Mucosa of descending colon (tissue), 3 donors: ENCODE measurements at places on chromosomes 2 and 18. TPM values are rescaled to one million over a fixed set of nuclear protein-coding genes. Genes with fewer than 3 reads are reported as not detected.
A peak's percentile ranks its signal among the peaks of the same experiment; 100 is the strongest.

- no peak for DNase-seq
These were observed 40.7 kb downstream of the INO80D start for GRCh38 chr2:206045251-206045650.

DNA sequence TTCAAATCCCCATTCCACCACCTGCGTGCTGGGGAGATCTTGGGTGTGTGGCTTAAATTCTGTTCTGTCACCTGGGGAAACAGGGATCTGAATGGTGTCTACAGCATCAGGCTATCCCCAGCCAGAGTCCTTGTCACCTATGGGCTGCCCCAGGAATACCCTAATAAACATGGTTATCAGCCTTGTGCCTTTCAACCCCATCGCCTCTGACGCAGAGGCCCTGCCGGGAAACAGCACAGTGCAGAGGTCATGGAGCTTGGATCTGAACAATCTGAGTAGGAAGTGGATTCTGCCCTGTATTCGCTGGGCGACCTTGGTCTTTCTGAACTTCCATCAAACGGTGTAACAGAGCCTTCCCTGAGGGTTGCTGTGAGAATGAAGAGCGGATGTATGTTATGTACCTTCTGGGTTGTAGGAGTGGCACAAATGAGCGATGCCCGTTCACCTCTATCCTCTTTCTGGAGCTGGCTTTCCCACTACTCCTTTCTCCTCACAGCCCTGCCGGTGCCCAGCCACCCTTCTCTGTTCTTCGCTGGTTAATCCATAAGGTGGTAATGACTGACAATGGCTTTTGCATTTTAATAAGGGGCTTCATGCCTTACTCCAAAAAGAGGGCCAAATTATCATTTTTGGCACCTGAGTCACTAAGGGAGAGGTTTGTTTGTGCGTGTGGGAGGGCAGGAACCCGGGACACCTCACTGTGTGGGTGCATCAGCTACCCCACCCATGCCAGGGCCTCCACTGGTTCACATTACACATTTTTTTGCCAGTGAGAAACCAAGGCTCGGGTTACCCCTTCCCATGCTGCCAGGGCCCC is 256.5 kb downstream of the MYCN start:
- DNase-seq: no peak

GRCh38 chr2:181330286-181330685 is 126.9 kb upstream of the ITGA4 start:
- DNase-seq: no peak

- DNase-seq: peak; percentile 12
These were observed 3.8 kb upstream of the GPR55 start for GRCh38 chr2:230928701-230929380.

GRCh38 chr2:26769089-26769761 is 5.1 kb downstream of the SLC35F6 start:
- DNase-seq: peak; percentile 81

- no peak for DNase-seq
These were observed 12.3 kb downstream of the CALCRL start for GRCh38 chr2:187435756-187436155.

DNA sequence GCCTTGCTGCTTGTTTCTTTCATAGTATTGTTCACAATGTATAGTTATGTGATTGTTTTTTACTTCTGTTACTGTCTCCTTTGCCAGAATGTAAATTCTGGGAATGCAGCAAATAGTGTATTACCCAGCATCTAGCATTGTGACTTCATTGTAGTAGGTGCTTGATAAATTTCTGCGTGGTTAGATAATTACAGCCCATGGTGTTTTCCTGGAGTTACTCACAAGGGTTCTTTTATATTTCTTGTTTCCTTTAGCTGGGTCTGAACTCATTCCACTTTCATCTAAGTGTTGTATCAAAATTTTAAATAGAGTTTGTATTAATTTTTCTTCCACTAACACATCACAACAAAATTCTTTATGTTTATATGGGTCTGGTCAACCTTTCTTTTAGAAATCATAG is 132.6 kb downstream of the MAP4K4 start:
- no peak for DNase-seq

GRCh38 chr2:119694845-119695521 is 16.0 kb downstream of the TMEM177 start:
- DNase-seq: no peak

DNA sequence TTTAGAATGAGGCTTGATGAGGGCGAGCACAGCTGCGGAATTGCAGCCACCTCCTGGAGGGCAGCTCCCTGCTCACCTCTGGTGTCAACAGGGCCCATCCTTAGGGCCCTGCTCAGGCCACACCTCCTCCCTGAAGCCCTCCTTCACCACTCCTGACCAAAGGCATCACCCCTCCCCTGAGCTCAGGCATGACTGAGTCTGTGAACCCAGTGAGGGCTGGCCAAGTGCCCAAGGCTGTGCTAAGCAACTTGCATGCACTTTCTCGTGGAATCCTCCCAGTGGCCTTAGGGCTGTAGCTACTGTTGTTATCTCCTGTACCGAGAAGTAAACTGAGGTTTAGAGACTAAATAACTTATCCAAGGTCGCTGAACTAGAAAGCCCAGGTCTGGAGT is 101.7 kb downstream of the KLHL29 start:
- no peak for DNase-seq

DNA sequence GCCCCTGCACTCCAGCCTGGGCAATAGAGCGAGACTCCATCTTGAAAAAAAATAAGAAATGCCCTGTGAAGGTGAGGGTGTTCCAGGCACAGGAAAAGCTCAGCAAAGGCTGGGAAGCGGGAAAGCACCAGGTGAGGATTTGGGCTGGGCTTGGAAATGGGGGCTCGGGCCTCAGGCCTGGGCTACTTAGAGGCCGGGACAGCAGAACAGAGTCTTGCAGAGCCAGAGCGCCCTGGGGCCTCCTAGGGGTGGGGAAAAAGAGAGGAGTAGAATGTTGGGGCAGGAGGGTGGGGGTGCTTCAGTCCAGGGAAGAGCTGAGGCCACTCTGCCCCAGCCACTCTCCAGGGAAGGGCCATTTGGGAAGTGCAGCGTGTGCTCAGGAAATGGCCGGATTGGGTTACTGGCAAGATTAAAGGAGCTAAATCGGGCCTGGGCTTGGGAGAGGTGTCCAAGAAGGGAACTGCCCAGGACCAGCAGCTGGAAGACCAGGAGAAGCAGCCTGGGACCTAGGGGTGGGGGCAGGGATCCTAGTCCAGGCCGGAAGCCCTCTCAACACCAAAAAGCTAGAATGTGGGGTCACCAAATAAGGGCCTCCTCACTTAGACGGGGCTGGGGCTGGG is 13.8 kb upstream of the DES start:
- no peak for DNase-seq

DNA sequence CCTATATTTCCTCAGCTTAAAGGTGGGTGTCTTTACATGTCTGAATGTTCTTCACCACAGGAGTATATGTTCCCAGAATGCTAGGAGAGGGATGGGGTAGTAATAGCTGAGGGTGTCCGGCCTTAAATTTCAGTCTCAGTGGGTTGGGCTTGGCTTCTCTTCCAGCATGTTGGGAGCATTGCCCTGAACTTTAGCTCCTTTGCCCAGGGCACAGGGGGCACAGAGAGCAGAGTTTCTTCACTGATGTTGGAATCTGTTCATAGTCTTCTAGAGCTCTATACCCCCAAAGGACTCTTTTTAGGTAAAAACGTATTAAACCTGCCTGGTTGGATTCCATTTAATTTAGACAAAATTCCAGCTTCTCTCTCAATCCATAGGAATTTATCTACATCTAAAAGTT is 154.4 kb upstream of the GCFC2 start:
- DNase-seq: no peak

- no peak for DNase-seq
These were observed 2.6 kb upstream of the FAM136A start for GRCh38 chr2:70304498-70304897.

DNA sequence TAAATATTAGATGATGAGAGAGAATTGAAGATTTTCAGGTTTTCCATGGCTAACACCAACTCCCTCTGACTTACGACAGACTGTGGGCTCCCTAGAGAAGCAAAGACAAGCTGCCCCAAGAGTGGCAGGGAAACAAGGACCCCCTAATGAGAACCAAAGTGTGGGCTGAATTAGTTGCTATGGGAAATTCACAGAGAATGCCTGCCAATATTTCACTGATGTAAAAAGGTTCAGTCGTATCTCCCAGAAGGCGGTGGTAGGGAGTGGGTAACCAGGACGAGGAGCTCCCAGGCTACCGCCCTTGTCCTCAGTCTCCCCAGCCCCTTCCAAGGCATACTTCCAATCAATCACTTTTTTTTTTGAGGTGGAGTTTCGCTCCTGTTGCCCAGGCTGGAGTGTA is 113.6 kb downstream of the LAMA1 start:
- no peak for DNase-seq

- no peak for DNase-seq
These were observed 378.6 kb downstream of the EIPR1 start for GRCh38 chr2:2998971-2999370.

GRCh38 chr2:24054366-24055010 is 4.9 kb downstream of the FKBP1B start:
- no peak for DNase-seq

DNA sequence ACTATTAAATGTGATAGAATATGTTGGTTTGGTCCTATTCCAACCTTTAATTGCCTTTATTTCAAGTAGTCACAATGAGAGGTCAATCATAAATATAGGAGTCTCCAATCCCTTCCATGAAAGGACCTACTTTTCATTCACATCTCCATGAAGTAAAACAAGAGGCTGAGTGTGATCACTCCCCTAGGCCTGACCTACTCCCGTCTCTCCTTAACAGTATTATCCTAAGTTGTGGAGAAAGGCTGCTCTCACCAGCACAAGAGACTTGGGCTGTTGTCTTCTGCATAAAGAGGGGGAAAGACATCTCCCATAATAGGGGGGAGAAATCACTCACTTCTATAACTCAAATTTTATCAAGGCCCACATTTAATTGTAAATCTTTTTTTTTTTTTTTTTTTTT is 105.4 kb downstream of the SOS1 start:
- no peak for DNase-seq

GRCh38 chr18:66344227-66344626 is 259.7 kb downstream of the CDH19 start:
- no peak for DNase-seq

GRCh38 chr2:67201521-67201920 is 195.6 kb upstream of the ETAA1 start:
- no peak for DNase-seq

- no peak for DNase-seq
These were observed 41.1 kb upstream of the EPB41L3 start for GRCh38 chr18:5584746-5585417.

PARD3B gene
- total RNA-seq: 21.1 TPM

SERPINB3 gene
- not detected for total RNA-seq

SP140 gene
- 3.7 TPM for total RNA-seq

ZBTB7C gene
- 56.6 TPM for total RNA-seq

C2orf69 gene
- total RNA-seq: 13.5 TPM

ACVR1C gene
- 9.2 TPM for total RNA-seq

ZNF397 gene
- 25.3 TPM for total RNA-seq

SLC8A1 gene
- total RNA-seq: 6.0 TPM

SH3BP4 gene
- total RNA-seq: 29.6 TPM
